ENCODE measurements at places on chromosomes 3 and 15.

DNA sequence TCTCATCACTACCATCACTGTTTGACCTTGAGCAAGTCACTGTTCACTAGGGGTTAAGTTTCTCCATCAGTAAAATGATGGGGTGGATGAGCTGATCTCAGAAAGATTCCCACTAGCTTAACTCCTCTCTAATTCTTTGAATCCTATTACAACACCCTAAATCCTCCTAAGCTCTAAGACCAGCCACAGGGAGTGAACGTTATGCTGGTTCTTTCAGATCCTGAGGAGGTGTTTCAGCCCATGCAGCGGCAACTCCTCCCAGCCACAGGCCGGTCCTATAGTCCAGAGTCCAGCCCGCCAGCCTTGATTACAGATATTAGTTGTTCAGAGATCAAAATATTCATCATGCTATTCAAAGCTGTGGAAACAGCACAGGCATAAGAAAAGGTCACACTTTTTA, 15.1 kb downstream of the MB21D2 start:
- no peak for DNase-seq

- peak; percentile 90 for DNase-seq
Observed at GRCh38 chr3:39180546-39181346, 11.6 kb downstream of the XIRP1 start.

GRCh38 chr3:46466273-46466672, 1.6 kb upstream of the LTF start:
- DNase-seq, result no peak

DNA sequence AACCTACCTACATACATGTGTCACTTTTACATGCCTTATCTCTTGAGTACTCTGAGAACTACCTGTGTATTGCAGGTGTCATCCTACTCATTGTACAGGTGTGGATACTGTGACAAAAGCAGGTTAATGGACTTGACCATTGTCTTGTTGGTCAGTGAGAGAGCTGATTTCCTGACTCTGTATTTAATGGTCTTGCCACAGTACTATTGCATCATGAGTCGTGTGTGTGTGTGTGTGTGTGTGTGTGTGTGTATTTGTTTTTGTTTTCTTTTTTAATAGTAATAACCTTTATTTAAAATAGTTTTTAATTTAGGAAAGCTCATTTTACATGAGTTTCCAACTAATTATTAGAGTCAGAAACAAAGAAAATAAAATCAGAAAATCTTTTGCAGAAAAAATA, 7.7 kb downstream of the SELENOT start:
- DNase-seq, result no peak

- DNase-seq, result no peak
Observed at GRCh38 chr3:172309741-172310427, 138.4 kb downstream of the GHSR start.

DNA sequence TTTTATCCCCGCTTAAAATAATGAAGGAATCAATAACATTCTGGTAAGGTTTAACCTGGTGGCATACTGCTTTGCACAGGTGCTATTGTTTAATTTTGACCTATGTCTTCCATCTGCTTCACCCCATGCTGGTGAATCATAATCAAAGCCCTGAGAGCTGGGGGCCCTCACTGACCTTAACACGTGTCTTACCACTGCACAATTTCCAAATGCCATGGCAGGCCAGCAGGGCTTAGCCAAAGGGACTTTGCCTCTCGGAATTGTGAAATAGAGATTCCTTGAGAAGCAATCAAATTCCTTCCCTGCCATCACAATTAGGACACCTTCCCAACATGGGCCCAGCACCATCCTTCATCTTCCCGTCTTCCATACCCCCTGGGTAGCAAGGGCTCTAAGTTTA, 242.6 kb upstream of the THBS1 start:
- no peak for DNase-seq

DNA sequence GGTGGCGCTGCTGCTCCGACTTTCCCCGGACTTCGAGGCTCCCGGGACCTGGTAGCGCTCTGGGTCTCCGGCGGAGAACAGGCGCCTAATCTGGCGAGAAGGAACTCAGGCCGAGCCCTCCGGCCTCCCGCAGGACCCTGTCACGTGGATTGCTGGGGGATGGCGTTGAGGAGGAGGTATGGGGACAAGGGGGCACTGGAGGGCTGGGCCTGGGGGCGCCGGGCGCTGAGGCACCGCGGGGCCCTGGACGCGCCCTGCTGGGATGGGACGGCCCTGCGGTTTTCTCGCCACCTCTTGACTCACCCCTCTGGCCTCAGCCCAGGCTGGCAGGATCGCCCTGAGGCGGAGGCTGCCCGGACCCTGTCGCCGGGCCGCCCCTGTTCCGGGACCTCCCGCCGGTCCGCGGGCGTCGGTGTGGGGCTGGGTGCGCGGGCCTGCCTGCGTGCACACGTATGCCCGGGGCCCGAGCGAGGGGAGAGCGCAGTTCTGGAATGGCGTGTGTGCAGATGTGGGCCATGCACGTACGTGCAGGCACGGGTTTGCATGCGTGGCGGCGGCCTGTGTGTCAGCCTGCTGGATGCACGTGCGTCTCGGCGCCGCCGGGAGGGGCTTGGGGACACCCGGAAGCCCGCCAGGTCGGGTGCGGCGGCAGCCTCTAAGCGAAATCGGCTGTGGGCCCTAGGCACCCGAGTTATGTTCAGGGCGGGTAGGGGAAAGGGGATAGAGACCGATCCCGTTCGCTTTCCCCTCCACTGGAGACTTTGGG, 752 bp downstream of the C15orf39 start:
- DNase-seq, result peak; percentile 43

- no peak for DNase-seq
Observed at GRCh38 chr3:174218016-174218415, 641.1 kb upstream of the NAALADL2 start.

- DNase-seq, result no peak
Observed at GRCh38 chr15:52661909-52662308, 17.3 kb downstream of the ATOSA start.

- no peak for DNase-seq
Observed at GRCh38 chr3:136817448-136817847, 1.5 kb upstream of the SLC35G2 start.

- no peak for DNase-seq
Observed at GRCh38 chr3:130636480-130637234, 110.0 kb downstream of the PIK3R4 start.

GRCh38 chr3:119237299-119237698, 3.4 kb downstream of the B4GALT4 start:
- DNase-seq, result no peak

DNA sequence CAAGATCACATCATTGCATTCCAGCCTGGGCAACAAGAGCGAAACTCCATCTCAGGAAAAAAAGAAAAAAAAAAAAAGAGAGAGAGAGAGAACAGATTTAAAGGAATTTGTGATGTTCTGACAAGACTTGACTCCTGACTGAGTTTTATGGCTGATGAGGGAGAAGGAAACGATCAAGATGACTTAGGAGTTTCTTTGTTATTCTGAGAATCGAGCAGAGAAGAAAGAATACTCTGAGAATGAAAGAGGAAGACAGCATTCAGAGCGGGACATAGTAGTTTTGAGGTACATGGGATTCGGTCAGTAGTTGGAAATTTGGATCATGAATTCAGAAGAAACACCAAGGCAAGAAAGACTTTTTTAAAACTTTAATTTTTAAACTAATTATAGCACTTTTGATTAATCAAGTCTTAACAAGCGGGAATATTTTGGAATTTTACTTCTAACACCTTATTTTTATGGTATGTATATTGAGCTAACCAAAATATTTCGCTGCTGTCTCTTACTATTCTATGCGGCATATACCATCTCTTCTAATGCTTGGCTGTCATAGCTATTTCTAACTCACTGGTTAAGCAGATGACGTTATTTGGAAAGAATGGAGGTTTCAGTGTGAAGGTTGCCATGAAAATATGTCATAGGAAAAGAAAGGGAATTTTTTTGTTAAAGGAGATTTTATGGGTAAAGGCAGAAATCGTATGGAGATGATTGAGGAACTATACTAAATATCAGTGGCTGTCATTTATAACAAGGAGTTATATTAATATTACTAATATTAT, 644.1 kb downstream of the RBMS3 start:
- DNase-seq, result no peak

DNA sequence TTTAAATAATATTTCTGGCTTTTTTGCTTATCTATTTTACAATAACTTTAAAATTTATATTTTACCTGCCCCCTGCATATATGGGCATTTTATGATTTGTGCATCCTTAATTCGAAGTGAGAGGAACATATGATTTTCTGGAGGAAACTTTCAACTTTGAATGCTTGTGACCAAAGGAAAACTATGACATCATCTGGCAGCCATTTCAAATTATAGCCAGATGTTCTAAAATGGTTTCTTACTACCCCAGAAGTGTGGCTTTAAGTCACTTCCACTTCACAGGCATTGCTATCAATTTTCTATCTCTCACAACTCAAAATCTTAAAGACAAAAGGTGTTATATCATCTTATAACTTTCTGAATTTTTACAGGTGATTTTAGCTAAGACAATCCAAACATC, 508.8 kb downstream of the RBMS3 start:
- no peak for DNase-seq

- DNase-seq, result no peak
Observed at GRCh38 chr3:31688984-31689383, 156.3 kb downstream of the STT3B start.

DNA sequence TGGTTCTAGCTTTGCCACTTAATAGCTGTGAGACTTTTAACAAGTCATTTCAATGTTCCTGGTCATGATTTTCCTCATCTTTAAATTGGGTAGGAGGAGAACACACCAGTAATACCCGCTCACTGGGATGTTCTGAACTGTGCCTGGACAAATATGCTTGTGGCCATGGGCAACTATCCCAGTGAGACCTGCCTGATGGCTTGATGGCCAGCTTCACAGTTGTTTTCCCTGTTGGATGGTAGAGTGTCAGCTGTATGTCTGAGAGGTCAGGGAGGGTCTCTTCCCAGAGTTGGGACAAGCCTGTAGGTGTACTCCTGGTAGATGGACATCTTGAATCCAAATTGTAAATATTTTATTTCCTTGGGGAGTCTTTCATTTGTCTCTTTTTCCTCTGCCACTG, 92.5 kb upstream of the PFN2 start:
- DNase-seq, result no peak

DNA sequence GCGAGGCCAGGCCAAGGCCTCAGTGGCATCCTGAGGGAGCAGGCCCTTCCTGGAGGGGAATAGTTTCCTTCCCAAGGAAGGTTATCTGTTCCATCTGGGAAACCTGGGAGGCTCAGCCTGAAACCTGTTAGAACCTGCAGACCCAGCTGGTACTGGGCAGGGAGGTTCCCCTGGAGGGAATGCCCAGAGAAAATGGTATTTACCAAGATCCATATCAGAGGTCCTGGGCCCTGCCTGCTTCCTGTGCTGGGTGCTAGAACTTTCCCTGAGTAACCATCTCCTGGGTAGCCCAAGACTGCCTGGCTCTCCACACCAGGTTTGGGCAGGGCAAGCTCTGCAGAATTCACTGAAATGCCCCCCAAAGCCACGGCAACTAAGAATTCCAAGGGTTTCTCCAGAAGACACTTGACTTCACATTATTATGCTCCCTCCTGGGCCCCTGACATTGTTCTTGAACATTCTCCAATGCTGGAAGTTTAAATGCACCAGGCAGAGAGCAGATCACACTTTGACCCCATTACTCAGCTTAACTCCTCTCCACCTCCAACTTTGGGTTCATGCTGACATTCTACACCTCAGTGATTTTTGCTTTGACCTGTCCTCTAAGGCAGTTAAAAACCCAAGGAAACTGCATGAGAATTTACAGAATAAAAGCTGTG, 2.0 kb downstream of the CA12 start:
- DNase-seq, result no peak

DNA sequence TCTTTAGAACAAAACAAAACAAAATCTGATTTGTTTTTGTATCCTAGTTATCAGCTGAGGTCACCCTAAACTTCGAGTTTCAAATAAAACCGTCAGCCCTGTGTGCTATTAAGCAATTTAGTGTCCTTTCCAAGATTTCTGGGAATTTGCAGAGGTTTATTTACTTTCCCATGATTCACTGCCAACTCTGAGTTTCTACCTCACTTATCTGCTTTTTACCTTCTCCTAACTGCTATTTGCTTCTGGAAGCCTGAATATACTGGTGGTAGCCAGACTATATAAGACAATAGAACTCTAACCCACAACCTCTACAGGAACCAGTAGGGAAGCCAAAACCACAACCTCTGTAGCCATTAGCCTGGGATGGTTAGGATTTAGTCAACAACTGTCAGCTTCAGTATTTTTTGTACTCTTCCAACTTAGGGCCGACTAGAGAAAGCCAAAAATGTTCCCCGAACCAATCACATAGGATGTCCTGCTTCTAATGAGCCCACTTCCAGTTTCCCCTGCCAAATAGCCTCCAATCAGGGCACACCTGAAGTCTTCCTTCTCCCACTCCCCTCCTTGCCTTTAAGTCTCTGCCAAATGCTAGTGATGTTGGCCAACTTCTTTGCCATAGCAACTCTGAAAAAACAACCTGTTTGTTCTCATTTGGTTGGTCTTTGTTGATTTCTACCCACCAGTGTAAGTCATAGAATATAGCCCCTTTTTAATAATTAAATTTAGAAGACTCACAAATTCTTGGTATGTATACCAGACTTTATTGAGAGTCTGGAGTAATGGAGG, 273.1 kb downstream of the ULK4 start:
- no peak for DNase-seq

DNA sequence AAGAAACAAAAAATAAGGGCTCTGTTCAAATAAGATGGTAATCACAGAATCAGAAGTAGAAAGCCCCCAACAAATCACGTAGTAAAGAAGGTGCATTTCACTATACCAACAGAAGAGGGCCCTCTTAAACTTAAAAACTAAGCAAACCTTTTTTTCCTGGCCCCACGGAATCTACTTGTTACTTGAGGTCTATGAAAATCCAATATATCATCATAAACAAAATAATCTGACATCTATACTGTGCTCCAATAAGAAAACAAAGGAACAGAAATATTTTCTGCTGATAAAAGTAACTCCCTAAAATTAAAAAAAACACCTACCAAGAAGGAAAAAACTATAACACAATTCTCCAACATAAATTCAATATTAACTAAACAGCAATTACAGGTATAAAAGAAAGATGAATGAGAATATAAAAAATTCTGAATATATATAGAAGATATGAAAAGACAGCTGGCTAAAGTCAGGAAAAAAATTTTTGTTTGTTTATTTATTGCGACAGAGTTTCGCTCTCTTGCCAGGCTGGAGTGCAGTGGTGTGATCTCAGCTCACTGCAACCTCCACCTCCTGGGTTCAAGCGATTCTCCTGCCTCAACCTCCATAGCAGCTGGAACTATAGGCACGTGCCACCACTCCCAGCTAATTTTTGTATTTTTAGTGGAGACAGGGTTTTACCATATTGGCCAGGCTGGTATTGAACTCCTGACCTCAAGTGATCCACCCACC, 81.8 kb downstream of the CLASP2 start:
- no peak for DNase-seq
